Peyer's patch (tissue), 4 donors: ENCODE measurements at places on chromosomes 13 and 19. TPM values are rescaled to one million over a fixed set of nuclear protein-coding genes. Genes with fewer than 3 reads are reported as not detected.

COX6B2 gene
- not detected for total RNA-seq

DNA sequence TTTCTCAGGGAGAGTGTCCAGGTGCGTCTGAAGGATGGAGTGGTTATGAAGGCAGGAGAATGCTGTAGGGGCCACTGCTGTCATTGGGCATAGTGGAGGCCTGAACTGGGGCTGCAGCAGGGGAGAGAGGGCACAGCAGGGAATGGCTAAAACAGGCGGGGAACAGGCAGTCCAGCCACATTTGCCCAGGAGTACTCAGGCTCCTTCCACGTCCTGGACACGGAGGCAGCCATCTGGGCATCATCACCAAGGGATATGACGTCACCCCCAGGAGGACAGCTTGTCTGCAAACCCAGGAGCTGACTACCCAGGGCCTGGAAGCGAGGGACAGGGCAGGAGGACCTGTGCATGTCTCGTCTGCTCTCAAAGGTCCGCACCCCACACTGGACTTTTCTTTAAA lies 22.2 kb downstream of the VSTM2B start:
- no peak overlapping the region for H3K27ac ChIP-seq
- H3K4me3 ChIP-seq = no peak overlapping the region
- no peaks in the 10 kb centered on the region for H3K4me1 ChIP-seq

DNA sequence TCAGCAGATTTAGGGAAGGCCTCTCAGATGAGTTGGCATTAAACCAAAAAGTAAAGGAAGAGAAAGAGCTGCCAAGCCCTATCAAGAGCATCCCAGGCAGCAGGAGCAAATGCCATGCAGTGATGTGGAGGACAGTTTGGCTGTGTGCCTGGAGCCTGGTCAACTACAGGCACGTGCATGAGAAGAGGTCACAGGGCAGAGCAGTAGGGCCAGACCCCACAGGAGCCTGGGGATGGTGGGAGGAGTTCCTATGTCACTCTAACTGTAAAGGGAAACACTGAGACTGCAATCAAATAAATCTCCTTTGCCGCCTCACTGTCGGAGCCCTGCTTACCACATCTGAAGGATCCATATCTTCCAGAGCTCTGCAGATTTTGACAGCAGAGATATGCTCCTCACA lies 240.5 kb downstream of the ENOX1 start:
- no peak overlapping the region for H3K4me3 ChIP-seq
- H3K27ac ChIP-seq = no peak overlapping the region
- H3K36me3 ChIP-seq = no peaks in the 10 kb centered on the region

C1QTNF9B gene
- not detected for total RNA-seq

DNA sequence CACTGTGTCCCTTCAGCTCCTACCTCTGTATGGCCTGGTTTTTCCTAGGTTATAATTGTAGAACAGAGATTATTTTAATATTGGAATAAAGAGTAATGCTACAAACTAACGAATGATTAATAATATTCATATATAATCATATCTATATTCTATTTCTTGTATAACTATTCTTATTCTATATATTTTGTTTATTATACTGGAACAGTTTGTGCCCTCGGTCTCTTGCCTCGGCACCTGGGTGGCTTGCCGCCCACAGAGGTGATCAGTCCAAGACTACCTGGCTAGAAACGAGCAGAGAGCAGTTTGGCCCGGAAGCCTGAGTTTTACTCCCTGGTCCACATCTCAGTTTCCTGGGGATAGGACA lies 3.9 kb upstream of the SLC27A1 start:
- H3K27ac ChIP-seq = no peak overlapping the region
- H3K4me3 ChIP-seq = no peak overlapping the region
- DNase-seq = no peak

SERPINE3 gene
- total RNA-seq = not detected

GRCh38 chr13:24725379-24725778 lies 38.6 kb upstream of the RNF17 start:
- H3K4me1 ChIP-seq = no peaks in the 10 kb centered on the region
- H3K27me3 ChIP-seq = no peaks in the 10 kb centered on the region
- no peaks in the 10 kb centered on the region for H3K36me3 ChIP-seq
- H3K27ac ChIP-seq = no peak overlapping the region

REX1BD gene
- total RNA-seq = 68.1 TPM

PRX gene
- 1.4 TPM for total RNA-seq

DNA sequence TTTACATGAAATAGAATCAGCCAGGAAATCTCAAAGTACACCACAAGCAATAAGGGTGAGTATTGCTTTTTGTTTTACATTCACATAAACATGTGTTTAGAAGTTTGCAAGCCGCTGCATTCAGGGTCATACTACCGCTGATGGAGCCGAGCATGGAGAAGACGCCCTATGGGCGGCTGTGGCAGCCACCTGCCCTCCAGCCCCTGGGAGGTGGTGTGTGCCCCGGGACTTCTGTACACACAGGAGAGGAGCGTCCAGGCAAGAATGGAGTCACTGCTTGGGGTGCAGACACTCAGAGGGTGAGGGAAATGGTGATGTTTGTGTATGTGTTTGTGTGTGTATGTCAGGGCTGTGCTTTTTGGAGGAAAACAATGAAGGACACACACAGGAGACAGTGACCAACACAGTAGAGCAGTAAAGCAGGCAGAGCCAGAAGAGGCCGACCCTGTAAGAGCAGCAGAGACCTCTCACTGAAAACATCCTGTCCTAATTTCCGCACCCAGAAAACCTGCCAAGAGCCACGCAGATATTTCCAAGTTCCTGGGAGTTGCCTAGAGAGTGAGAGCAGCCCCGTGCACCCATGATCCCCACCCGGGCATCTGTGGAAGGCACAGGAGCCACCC lies 108.1 kb upstream of the GJB6 start:
- no peak overlapping the region for H3K27ac ChIP-seq
- no peaks in the 10 kb centered on the region for H3K36me3 ChIP-seq
- no peak for DNase-seq
- no peak overlapping the region for H3K4me3 ChIP-seq
- no peaks in the 10 kb centered on the region for H3K27me3 ChIP-seq
- H3K4me1 ChIP-seq = no peaks in the 10 kb centered on the region

DNA sequence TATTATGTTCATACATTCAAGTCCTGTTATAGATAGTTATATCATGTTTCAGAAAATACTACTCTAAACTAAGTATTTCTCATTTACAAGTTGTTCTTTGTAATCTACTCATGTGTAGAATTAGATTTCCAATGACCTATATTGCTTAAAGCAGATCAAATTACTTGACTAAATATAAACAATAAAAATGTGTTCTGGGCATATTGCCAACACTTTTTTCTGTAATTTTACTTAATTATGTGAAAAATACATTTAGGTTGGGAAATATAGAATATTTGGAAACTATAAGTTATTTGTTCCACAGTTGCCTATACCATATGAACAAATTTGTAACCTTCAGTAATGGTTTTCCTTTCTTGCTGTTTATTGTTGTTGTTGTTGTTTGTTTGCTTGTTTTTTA lies 275.2 kb upstream of the PCDH9 start:
- H3K4me1 ChIP-seq = no peaks in the 10 kb centered on the region
- H3K27ac ChIP-seq = no peak overlapping the region
- no peak for DNase-seq
- no peak overlapping the region for H3K4me3 ChIP-seq

- no peak for DNase-seq
- peaks cover 57% of the 10 kb centered on the region for H3K36me3 ChIP-seq
- H3K4me1 ChIP-seq = no peaks in the 10 kb centered on the region
- no peak overlapping the region for H3K4me3 ChIP-seq
These were observed 94.6 kb downstream of the CRYL1 start for GRCh38 chr13:20431080-20431479.

ZIC5 gene
- not detected for total RNA-seq

SPATA13 gene
- total RNA-seq = 130 TPM

RUBCNL gene
- total RNA-seq = 52.0 TPM

DNA sequence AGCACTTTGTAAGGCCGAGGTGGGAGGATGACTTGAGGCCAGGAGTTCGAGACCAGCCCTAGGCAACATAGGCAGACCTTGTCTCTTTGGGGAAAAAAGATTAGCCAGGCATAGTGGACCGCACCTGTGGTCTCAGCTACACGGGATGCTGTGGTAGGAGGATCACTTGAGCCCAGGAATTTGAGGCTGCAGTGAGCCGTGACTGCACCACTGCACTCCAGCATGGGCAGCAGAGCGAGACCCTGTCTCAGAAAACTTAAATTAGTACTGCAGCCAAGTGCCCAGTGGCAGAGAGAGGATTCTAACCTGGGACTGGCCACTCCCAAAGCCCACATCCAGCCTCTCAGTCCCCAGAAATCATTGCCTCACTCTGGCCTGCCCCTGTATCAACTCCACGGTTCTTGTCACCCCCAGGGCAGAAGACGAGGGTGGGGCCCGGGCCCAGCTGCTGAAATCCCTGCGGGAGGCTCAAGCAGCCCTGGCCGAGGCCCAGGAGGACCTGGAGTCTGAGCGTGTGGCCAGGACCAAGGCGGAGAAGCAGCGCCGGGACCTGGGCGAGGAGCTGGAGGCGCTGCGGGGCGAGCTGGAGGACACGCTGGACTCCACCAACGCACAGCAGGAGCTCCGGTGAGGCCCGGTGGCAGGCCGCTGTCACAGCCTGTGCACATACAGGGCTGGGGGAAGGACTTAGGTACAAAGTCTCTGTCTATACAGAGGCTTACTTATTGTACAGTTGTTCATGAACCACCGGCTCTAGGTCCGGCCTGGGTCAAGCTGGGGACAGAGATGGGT lies 53.4 kb downstream of the KCNC3 start:
- H3K4me1 ChIP-seq = no peaks in the 10 kb centered on the region
- H3K27ac ChIP-seq = no peak overlapping the region
- no peak overlapping the region for H3K4me3 ChIP-seq
- no peaks in the 10 kb centered on the region for H3K27me3 ChIP-seq

GRCh38 chr13:46541210-46541609 lies 11.8 kb upstream of the LRCH1 start:
- H3K4me3 ChIP-seq = no peak overlapping the region
- no peak overlapping the region for H3K27ac ChIP-seq
- no peaks in the 10 kb centered on the region for H3K36me3 ChIP-seq
- H3K4me1 ChIP-seq = no peaks in the 10 kb centered on the region
- H3K27me3 ChIP-seq = no peaks in the 10 kb centered on the region
- no peak for DNase-seq

DNA sequence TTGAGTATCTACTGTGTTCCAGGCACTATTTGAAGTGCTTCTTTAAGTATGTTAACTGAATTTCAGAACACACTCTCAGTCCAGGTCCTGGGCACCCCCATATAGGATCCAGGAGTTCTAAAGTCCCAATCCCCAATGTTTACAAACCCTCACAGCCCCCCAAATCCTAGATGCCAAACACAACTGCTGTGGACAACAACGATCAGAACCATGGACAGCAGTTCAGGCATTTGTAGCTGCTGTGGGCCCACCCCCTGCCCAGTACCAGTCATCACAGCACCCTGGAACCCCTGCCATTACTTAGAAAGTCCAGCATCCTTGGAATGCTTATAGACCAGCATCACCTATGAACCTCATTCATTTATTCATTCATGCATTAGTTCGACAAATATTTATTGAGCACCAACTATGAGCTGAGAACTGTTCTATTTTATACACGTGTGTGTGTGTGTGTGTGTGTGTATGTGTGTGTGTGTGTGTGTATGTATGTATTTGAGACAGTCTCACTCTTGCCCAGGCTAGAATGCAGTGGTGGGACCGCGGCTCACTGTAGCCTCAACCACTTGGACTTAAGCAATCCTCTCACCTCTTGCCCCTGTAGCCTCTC lies 19.3 kb upstream of the SDHAF1 start:
- H3K4me3 ChIP-seq = no peak overlapping the region
- no peaks in the 10 kb centered on the region for H3K27me3 ChIP-seq
- no peak for DNase-seq
- H3K36me3 ChIP-seq = no peaks in the 10 kb centered on the region
- H3K27ac ChIP-seq = no peak overlapping the region

DNA sequence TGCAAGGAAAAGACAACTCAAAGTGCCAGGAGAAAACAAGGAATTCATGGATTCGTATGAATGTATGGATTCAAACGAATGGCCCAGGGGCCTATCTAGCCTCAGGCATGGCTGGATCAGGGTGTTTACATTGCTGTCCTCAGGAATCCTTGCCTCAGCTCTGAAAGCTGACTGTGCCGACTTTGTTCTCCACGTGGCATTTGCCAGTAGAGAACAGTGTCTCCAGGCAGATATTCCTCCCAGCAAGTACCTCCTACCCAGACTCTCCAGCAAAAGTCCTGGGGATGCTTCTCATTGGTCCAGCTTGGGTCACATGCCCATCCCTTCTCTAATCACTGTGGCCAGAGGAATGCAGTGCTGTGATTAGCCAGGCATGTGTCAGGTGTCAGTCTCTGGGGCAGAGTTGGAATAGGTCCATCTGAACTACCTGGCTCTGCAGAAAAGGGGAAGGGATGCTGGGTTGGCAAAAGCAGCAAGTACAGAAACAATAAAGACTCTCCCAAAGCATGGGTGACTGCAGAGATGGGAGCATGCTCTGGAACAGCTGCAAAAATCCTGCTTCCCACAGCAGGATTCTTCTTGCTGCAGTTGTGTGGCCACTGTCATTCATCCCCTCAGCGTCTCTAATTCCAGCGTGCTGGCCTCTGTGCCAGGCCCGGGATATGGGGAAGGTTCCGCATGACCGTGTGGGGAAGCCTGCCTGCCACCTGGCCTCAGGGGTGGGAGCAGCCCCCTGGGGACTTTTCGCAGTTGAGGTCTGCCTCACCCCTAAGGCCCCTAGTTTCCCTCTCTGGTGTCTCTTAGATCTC lies 30.0 kb downstream of the CCNE1 start:
- H3K4me1 ChIP-seq = peaks cover 13% of the 10 kb centered on the region
- H3K36me3 ChIP-seq = no peaks in the 10 kb centered on the region
- no peak overlapping the region for H3K4me3 ChIP-seq
- DNase-seq = no peak

DNA sequence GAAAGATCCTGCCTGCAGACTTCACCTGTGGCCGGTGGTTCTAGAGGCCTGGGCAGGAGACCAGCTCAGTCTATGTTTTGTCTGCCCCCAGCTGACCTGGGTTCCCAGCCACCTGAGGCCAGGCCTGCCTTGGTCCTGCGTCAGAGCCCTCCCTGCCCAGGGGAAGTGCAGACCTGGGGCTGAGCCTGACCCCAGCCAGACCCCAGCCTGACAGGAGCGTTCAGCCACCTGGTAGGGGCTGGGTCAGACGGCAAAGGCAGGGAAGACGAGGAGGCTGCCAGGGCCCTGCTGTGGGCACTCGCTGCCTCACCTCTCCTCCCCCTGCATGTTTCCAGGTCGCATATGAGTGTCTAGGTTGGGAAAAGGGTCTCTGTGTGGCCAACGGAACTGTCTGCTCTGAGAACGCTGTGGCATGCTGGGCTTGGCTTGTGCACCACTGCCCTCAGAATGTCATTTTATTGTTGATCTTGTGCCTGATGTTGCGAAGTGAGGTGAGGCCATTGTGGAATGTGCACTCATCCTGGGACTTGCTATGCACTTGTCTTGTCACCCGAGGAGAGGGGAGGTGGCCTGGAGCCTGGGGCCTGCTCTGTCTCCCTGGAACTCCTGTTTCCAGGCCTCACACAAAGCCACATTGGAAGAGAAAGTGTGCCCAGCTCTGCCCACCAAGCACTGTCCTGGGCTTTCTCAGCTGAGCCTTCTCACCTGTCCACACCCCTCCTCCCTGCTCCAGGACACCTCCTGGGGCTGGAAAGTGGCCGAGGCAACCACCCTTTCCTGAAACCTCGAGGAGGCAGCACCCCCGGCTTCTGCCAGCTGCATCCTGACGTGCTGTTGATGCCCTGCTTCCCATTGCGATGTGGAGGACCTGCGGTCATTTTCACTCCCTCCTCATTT lies 15.2 kb upstream of the MCF2L start:
- H3K27ac ChIP-seq = no peak overlapping the region
- DNase-seq = peak; percentile 30
- H3K4me1 ChIP-seq = no peaks in the 10 kb centered on the region
- H3K36me3 ChIP-seq = no peaks in the 10 kb centered on the region
